A549 treated with dexamethasone at 1 μM for 4 hours (cell line): ENCODE measurements at places on chromosomes 6 and 20. TPM values are rescaled to one million over a fixed set of nuclear protein-coding genes. Genes with fewer than 3 reads are reported as not detected.

The EPPIN gene
- total RNA-seq: not detected in 5 replicates

The LAMA4 gene
- total RNA-seq: 1.3 to 1.9 TPM (median 1.4 TPM) in 5 replicates

The BPIFB4 gene
- not detected in 5 replicates for total RNA-seq

The SPATS1 gene
- total RNA-seq: not detected in 5 replicates

The C20orf144 gene
- 0.08 to 0.15 TPM (median 0.09 TPM) in 5 replicates for total RNA-seq

The PLG gene
- not detected in 5 replicates for total RNA-seq

The NT5E gene
- 21.7 to 31.4 TPM (median 26.6 TPM) in 5 replicates for total RNA-seq
